ENCODE measurements at places on chromosomes 4 and X.

DNA sequence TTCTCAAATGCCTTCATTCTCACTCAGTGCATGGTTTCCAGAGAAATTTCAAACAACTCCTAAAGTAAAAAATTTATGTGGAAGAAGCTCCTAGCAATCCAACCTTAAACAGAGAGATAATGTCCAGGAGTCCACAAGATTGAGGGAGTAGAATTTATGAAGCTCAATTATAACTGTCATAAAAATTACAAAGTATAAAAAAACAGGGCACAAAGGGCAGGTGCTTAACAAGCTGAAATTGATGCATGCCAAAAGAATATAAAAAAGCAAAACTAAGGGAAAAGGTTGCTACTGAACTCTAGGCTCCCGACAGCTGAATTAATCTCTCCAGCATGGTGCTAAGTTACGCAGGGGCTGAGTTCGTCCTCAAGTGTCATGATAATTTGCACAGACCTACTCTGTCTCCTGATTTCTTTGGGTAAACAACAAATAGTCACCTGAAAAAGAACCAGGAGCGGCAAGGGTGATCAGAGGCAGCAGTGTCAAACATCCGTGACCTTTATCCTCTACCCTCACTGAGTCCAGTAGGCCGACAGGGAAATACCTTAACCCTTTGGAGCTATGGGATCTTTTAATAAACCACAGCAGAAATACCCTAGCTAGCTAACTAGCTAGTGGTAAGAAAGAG, 47.2 kb upstream of the RELL1 start:
- DNase-seq, result no peak

- DNase-seq, result no peak
Observed at GRCh38 chr4:8051644-8052043, 107.0 kb downstream of the ABLIM2 start.

DNA sequence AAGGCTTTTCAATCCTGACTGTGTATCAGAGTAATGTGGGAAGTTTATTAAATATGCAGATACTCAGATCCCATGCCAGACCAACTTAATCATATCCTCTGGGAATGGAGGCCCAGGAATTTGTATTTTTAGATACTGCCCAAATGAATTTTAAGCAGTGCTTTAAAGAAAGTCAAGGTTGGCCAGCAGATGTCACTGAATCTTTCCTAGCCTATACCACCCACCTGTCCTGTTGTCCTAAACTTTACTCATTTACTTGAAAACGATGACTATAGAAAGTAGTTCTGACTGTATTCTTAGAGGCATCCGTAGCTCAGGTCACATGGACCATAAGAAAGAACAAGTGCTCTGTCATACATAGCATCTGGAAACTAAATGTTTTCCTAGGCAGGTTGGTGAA, 79.9 kb downstream of the AMOT start:
- DNase-seq, result no peak

GRCh38 chr4:4595252-4595651, 53.4 kb upstream of the STX18 start:
- no peak for DNase-seq

- DNase-seq, result no peak
Observed at GRCh38 chr4:17168571-17168970, 270.1 kb upstream of the LDB2 start.

GRCh38 chrX:11764602-11765067, 6.6 kb downstream of the MSL3 start:
- DNase-seq, result no peak

- no peak for DNase-seq
Observed at GRCh38 chr4:184265546-184266351, 48.1 kb upstream of the ENPP6 start.

DNA sequence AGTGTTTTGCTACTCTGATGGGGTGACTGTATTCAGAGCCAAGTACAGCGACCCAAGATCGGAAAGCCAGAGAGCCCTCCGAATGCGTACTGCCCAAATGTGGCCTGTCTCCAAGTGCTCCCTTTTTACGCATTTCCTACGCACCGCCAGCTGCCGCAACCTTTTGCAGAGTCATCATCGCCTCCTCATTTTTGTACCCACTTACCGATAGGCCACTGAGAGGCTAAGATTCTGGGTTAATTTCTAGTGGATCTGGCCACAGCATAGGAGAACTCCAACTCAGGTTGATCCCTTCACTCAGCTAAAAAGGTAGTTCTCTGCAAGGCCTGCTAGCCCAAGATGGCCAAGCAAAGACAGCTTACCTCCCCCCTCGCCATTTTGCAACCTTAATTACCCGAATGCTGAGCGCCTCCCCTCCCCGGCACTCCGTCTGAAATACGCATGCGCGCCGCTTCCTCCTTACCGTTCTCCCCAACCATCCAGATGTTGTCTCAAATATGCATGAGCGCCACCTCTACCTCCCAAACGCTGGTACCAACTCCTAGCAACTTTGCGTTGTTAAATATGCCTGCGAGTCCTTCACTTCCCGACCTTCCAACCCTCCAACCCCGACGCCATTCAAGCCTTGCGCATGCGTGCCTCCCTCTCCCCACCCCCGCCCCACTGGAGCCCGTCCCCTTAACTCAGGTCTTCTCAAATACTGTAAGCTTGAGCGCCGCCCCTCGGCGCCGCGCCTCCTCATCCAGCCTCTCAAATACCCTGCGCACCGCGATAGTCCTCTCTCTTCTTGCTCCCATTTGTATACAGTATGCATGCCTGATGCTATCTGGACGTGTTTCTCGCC, 11.8 kb upstream of the ZCCHC13 start:
- DNase-seq, result peak; percentile 51

- DNase-seq, result no peak
Observed at GRCh38 chr4:48270951-48271473, 1.4 kb upstream of the TEC start.

- DNase-seq, result no peak
Observed at GRCh38 chrX:153635788-153636668, 11.0 kb upstream of the DUSP9 start.

Measured in NCI-H1930 (cell line).